ENCODE measurements at places on chromosomes 1 and 21.
A peak's percentile ranks its signal among the peaks of the same experiment; 100 is the strongest.

DNA sequence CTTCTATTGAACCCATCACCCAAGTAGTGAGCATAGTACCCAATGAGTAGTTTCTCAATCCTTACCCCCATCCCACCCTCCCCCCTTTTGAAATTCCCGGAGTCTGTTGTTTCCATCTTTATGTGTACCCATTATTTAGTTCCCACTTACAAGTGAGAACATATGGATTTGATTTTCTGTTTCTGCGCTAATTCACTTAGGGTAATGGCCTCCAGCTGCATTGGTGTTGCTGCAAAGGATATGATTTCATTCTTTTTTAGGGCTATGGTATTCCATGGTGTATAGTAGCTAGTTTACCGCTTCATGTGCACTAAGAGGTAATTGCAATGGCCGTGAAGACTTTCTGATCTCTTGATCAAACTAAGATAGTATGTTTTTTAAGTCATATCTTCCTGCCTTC lies 107.5 kb upstream of the SERTAD4 start:
- H3K4me1 ChIP-seq, result no peaks in the 10 kb centered on the region
- no peaks in the 10 kb centered on the region for H3K36me3 ChIP-seq
- no peak overlapping the region for H3K27ac ChIP-seq
- no peaks in the 10 kb centered on the region for H3K27me3 ChIP-seq
- DNase-seq, result no peak
- no peak overlapping the region for H3K4me3 ChIP-seq

DNA sequence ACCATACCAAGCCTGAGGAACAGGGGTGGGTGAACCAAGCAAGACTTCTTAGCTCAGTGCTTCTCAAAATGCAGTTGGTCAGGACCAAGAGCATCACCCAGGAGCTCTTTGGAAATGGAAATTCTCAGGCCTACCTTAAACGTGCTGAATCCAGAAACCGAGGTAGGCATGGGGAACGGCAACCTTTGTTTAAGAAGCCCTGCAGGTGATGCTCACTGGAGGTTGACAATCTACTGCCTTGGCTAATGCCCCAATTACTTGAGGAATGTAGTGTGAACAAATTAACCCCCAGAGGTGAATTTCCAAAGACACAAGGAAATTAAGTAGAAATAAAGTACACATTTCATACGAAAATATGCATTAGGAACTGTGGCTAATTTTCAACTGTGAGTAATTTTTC lies 5.3 kb downstream of the PTPN14 start:
- no peaks in the 10 kb centered on the region for H3K4me1 ChIP-seq
- DNase-seq, result no peak
- no peaks in the 10 kb centered on the region for H3K36me3 ChIP-seq
- H3K27ac ChIP-seq, result no peak overlapping the region

DNA sequence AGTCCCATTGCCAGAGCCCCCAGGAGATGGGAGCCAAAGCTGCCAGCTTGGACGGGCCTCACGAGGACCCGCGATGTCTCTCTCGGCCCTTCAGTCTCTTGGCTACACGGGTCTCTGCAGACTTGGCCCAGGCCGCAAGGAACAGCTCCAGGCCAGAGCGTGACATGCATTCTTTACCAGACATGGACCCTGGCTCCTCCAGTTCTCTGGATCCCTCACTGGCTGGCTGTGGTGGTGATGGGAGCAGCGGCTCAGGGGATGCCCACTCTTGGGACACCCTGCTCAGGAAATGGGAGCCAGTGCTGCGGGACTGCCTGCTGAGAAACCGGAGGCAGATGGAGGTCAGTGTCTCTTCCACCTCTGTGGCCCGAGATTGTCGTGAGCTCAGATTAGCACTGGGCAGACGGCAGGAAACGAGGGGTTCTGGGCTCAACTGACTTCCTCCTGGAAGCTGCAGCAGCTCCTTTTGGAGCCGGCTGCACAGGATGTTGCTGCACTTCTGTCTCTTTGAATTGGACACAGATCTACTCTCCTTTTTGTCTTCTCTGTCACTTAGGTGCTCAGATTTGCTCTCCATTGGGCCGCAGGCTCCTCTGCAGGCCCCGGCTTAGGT lies 68.0 kb downstream of the DISC1 start:
- no peak overlapping the region for H3K27ac ChIP-seq
- H3K27me3 ChIP-seq, result no peaks in the 10 kb centered on the region
- DNase-seq, result no peak
- H3K4me1 ChIP-seq, result peaks cover 13% of the 10 kb centered on the region
- no peak overlapping the region for H3K4me3 ChIP-seq

DNA sequence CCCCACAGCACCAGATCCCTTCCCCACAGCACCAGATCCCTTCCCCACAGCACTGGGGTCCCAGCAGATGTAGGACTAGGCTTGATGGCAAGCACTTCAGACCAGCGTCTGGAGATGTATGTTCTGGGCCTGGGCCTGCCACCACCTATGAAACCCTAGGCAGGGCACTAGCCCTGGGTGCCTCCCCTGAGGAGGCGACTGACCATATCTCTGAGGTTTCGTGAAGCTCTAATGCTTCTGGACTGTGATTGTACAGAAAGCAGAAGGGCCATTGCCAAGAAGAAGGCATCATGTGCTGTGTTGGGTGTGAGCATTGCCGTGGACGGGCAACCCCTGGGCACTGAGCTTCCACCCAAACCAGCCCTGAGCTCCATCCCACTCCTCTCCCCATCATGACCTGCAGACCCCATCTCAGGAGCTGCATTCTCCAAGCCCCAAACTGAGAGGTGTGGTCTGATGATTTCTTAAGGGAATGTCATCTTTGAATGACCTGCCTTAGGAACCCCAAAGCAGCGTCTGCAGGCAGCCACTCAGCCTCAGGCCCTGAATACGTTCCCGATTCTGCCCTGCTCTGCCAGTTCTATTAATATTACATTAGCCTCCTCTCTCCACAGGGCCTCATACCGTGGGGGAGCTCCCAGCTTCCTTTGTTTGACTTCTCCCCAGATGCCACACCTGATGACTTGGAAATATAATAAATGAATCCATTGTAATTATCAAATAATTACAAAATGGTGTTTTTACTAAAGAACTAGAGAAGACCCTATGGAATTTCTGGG lies 163.4 kb downstream of the TRIM33 start:
- no peak overlapping the region for H3K4me3 ChIP-seq
- no peaks in the 10 kb centered on the region for H3K36me3 ChIP-seq
- no peaks in the 10 kb centered on the region for H3K27me3 ChIP-seq
- no peak overlapping the region for H3K27ac ChIP-seq

DNA sequence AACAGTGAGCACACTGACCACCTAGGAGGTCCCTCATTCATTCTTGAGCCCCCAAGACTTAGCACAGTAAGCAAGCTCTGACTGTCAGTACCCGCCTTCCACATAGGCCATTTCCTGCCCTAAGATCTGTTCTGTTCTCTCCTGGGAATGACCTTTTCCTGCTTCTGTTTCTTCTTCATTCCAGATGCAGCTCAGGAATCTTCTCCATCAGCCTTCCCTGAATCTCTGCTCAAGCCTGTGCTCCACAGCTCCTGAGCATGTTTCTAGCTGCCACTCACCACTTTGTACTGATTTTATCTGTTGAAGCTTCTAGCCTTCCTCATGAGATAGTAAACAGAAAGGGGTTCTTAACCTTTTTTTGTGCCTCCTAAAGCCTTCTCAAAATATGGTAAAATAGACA lies 56.6 kb downstream of the ZNF281 start:
- no peaks in the 10 kb centered on the region for H3K36me3 ChIP-seq
- peak overlapping the region; percentile 56 for H3K4me3 ChIP-seq
- DNase-seq, result no peak
- peak overlapping the region; percentile 72 for H3K27ac ChIP-seq
- H3K27me3 ChIP-seq, result no peaks in the 10 kb centered on the region

- peak overlapping the region; percentile 86 for H3K27ac ChIP-seq
- no peaks in the 10 kb centered on the region for H3K27me3 ChIP-seq
- peaks cover 34% of the 10 kb centered on the region for H3K4me1 ChIP-seq
Observed at GRCh38 chr1:33350611-33351280, 29.8 kb upstream of the A3GALT2 start.

All from natural killer cell treated with Interleukin-12 subunit alpha and Interleukin-12 subunit beta and Interleukin-15 and Interleukin-18, amount 100 ng/mL, for 72 hours (primary cell).